ENCODE measurements at places on chromosomes 3 and 15.

DNA sequence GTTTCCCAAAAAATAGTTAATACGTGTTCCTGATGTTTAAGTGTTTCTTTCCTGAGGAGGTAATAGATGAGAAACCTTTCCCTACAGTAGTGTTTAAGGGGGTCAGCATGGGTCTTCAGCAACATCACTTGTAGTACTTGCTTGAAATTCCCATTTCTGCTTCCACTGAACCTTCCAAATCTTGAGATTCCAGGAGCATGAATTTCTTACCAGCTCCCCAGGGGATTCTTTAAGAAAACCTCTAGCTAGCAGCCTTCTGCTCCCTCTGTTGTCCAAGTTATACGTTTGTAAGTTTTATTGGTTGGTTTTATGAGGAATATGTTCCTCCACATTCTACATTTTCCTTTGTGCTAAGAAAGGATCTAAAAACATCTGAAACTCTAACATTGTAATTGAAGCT, 38.2 kb upstream of the ACP3 start:
- DNase-seq: no peak

DNA sequence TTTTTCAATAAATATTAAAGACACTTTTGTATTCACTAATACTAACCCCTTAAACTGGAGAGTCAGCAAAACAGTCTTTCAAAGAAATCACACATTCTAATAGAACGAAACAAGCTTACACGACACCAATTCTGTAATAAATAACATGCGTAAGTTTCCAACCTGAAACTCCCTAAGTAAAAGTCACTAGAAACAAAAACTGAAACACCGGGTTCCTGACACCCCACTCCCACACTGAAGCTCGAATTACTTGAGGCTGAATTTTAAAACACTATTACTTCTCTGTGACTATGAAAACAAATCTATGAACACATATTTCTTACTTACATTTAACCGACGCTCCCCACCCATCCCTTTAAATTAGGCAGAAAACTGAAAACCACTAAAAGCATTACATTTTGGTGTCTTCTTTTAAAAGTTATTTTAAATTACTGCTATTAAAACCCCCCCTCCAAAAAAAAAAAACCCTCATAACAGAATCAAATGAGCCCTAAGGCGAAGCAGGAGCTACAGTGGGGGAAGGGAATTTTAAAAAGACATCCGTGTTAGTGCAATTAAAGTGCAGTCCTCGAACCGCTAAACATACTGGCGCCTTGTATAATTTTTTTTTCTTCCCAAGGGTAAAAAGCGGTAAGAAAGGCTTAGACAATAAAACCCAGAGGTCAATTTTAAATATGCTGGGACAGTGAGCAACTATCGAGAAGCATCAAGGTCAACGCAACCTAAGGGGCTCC, 878 bp downstream of the SPPL2A start:
- DNase-seq: peak; percentile 35

DNA sequence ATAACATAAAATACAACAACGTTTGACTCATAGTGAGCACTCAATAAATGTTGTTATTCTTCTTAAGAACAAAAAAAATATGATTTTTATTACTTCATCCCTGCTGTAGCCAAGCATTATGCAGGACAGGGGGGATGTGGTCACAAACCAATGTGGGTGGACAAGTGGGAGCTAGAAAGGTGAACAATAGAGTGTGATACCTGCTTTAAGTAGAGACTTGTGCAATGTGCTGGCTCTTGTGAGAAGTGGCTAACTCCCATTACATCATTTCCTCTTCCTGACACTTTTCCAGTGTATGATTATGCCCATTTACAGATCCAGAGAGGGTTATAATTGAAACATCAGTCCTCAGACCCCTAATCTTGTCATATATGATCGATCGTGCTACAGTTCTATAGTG, 193.6 kb downstream of the UBE2E2 start:
- no peak for DNase-seq

- DNase-seq: no peak
These were observed 84.1 kb downstream of the ABHD5 start for GRCh38 chr3:43774799-43775198.

DNA sequence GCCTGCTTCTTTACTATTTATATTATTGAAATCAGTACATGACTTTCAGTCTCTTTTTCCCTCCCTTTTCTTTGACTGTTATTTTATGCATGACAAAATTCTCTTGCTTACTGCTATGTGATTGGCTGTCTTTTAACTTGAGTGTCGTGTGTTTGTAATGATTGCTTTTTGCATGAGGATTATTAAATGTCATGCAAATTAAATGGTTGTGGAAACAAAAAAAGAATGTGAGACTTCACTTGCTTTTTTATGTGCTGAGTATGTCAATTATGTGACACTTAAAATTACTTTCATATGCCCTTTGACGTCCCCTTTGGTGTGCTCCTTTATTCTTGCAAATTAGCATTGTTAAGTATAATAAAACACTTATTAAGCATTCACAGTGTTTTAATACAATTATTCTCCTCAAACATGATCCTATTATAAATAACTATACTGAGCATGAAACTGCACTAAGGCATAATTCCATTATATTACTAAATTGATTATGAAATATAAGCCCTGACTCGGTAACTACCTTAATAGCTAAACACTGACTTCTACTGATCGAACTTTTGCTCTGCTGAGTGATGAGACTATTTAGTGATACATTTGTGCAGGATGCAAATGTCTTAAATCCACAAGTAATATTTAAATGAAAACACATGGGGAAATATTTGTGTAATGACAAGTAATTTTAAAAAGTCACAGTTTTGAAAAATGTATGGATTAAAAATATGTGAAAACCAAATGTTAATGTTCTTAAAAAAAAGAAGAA, 401.7 kb downstream of the NLGN1 start:
- no peak for DNase-seq

GRCh38 chr15:56877255-56877970, 41.0 kb upstream of the TCF12 start:
- DNase-seq: no peak

- DNase-seq: no peak
These were observed 302.6 kb upstream of the TGFBR2 start for GRCh38 chr3:30303770-30304169.

DNA sequence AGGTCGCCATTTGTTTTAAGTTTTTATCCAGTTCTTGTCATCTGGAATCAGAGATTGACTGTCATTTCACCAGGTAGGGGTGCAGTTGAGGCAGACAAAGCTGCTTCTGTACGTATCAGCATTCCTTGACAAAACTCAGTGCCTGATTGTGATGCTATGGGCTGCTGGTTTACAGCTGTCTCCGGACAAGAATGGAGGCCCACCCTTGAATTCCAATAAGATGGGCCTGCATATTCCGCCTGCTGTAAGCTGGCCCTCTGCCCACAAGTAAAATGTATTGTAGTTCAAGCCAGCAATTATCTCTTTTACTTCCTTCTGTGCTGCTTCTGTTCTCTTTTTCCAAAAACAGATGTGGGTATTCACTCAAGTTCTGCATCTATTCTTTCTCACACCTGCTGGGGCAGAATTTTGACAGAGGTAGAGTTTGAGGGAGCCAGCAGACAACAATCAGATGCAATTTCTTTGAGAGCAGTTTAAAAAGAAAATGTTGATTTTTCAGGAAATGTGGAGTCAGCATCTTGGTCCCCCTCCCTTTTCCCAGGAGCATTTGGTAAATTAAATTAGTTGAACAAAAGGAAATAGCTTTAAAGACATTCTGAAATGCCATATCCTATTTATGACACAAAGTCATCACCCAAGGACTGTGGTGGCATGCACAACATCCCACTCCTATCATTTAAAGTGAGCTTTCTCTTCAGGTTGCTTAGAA, 53.5 kb downstream of the IQCH start:
- no peak for DNase-seq

GRCh38 chr3:178359728-178360127, 176.5 kb upstream of the KCNMB2 start:
- no peak for DNase-seq

DNA sequence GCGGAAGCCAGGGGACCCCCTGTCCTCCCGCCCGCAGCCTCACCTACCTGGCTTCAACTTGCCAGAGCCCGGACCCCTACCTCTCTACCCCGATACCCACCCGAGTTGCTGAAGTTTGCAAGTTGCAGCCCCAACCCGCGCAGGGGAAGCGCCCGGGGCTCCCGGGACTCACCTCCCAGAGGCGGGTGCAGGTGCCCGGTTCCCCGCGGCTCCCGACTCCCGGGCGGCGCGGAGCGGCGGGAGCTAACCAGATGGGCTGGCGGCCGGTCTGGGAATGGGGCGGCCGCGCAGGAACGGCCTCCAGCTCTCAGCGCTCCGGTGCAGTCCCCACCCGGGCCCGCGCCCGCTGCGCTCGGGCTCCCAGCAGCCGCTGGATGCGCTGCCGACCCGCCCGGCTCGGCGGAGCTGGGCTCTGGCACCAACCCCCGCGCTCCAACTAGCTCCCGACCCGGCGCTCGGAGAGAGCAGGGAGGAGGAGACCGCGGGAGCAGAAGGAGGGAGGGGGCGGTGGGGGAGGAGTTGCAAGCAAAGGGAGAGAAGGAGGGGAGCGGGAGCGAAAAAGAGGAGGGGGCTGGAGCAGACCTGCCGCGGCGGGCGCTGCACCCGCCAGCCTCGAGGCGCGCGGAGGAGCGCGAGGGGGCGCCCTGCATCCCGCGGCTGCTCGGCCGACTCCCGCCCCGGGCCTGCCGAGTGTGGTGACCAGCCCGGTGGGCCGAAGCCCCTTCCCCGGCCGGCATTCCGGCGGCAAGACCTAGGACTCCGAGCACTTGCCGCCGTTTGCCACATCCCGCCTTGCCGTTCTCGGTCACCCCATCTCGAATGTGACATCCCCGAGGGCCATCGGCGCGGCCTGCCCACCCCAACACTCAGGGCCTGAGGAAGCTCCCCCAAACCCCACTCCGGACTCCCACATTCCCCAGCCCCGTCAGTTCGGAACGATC, at the start of gene SEMA5B:
TSS of gene SEMA5B (minus strand) at position 472 of the 941 bp plus-strand sequence. CDS start 66,500 bp downstream, outside the sequence.
- DNase-seq: peak; percentile 27

GRCh38 chr3:120526011-120526870, 69.9 kb upstream of the NDUFB4 start:
- DNase-seq: no peak

DNA sequence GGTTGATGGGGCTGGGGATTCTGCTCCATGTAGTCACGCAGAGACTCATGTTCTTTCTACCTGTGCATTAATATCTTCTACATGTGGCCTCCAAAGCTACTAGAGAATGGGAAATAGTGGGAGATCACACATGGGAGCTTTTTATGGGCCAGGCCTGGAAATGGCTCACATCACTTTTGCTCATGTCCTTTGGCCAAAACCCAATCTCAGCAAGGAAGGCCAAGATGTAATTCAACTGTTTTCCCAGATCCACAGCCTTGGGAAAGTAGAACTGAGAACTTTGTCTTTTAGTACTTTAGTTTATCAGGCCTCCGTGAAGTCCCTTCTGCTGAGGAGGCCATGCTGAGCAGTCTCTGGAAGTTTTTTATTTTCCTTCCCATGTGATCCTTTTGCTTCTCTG, 73.2 kb upstream of the SLC4A7 start:
- DNase-seq: no peak

GRCh38 chr3:170532573-170532972, 53.3 kb downstream of the SLC7A14 start:
- no peak for DNase-seq

- DNase-seq: no peak
These were observed 102.6 kb downstream of the CD200R1L start for GRCh38 chr3:112744106-112744505.

GRCh38 chr3:190718097-190718496, 144.4 kb downstream of the GMNC start:
- DNase-seq: no peak
